ENCODE measurements at places on chromosomes 7 and 10.

DNA sequence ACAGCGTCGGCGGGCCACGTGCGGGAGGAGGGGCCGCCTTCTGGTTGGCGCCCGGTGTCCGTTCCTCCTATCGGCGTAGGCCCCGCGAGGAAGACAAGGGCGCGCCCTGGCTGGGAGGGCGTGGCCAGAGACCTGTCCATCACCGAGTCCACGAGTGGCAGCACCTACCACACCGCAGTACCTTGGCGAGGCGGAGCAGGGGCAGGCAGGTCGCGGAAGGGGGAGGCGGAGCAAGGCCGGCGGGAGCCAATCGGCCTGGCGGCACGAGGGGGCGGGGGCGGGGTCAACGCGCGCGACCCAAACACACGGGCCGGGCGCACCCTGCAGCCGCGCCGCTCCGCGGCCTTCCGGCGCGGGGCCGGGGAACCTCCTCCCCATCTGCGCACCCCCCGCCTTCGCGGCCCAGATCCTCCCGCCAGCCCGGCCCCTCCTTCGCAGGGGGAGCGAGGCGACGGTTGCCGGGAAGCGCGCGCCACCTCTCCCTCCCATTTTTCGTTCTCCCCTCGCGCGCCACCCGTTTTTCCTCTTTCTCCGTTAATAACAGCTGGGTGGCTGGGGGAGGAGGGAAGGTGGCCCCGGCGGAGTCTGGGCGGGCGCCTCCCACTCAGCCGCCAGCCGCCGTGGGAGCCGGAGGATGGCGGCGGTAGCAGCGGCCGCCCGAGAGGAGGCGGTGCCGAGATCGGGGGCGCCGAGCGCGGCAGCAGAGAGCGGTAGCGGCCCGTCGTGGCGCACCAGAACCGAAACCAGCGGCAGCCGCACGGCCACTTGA lies at the start of gene ZNRF2:
ZNRF2 (plus strand) TSS at position 300 of the 769 bp plus-strand sequence. CDS start 761 bp downstream, outside the sequence.
- peak; percentile 98 for DNase-seq

GRCh38 chr7:47549397-47549796 lies 32.5 kb downstream of the TNS3 start:
- DNase-seq: no peak

DNA sequence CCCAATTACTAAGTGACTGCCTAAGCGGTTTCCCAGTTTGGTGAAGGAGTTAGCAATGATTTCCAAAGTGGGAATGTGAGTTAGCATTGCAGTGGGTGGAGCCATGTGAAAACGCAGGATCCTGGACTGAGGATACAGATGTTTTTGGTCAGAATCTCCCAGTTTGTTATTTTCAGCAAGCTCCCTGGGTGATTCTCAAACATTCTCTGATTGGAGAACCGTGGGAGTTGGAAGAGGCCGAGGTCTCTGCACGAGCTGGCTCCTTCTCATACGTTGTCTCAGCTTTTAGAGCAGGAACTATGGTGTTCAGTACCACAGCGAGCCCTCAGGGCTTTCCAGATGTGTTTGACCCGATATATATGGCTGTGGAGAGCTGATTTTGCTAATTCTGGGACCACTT lies 396.5 kb upstream of the NPVF start:
- DNase-seq: no peak

DNA sequence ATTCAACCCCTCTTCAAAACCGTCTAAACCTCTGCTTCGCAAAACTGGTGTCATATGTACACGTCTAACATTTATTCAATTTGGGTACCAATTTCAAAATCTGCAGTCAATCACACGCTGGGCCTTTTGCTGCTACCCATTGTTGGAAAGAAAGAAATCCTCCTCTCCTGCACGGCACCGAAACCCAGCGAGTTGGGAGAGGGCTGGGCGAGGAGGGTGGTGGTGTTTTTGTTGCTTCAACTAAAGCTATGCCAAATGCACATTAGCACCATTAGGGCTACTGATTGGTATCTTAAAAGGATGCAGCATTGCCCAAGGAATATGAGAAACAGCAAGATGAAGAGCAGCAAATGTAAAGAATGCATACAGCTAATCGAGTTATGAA lies 7.8 kb downstream of the EBF3 start:
- no peak for DNase-seq

- no peak for DNase-seq
These were observed 97.4 kb downstream of the C10orf105 start for GRCh38 chr10:71622154-71622526.

DNA sequence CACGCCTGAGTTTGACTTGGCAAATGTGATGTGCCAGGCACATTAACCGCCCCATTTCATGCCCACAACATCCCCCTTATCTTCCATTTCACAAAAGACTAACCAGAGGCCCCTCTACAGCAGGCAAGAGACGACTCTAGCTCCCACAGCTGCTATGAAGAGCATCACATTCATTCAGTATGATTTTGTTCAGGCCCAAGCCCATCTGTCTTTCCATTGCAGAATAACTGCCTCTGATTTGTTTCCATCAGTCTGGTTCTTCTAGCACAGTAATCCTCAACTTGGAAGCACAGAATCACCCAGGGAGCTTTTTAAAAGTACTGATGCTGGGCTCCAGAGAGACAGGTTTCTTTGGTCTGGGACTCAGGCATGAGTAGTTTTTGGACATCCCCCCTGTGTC lies 169.7 kb downstream of the NEURL1 start:
- DNase-seq: no peak

Measured in COLO829 (cell line).